Stimulated activated CD8-positive, alpha-beta memory T cell treated with anti-CD3 and anti-CD28 coated beads, Interleukin-7, amount 100 ng/mL, for 1 hour (primary cell): ENCODE measurements at places on chromosomes 16 and 17.
A peak's percentile ranks its signal among the peaks of the same experiment; 100 is the strongest.

DNA sequence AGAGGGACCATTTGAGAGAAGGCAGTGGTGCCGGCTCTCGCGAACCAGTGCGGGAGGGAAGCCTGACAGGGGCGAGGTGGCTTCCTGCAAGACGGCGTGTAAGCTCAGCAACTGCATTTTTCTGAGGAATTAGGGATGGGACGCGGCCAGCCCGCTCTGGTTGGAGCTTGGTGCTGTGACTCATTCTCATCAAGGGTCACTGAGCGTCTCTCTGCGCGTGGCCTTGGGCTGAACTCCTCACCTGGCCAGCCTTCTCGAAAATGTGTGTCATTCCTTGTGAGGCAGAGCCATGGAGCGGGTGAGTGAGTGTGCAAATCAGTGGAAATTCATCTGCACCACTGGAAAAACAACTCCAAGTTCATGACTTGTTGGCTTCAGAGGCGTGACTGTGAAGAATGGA lies 52.8 kb downstream of the NTN1 start:
- no peak for DNase-seq

DNA sequence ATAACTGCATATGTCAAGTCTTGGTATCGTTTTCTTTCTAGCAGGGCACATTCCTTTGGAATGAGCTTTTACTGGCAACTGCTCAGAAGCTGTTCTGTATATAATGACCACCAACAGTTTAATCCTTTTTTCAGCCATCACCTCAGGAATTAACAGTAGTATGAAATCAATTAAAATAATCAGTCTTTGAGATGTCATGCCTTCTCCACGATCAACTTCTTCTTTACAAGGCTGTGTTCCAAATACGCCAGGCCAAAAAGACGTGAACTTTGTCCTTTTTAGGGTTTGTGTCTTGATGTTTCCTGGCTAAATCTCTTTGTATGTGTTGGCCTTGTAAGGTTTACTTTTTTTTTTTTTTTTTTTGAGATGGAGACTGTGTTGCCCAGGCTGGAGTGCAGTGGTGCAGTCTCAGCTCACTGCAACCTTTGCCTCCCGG lies 54.9 kb downstream of the ABCC1 start:
- no peak for DNase-seq

DNA sequence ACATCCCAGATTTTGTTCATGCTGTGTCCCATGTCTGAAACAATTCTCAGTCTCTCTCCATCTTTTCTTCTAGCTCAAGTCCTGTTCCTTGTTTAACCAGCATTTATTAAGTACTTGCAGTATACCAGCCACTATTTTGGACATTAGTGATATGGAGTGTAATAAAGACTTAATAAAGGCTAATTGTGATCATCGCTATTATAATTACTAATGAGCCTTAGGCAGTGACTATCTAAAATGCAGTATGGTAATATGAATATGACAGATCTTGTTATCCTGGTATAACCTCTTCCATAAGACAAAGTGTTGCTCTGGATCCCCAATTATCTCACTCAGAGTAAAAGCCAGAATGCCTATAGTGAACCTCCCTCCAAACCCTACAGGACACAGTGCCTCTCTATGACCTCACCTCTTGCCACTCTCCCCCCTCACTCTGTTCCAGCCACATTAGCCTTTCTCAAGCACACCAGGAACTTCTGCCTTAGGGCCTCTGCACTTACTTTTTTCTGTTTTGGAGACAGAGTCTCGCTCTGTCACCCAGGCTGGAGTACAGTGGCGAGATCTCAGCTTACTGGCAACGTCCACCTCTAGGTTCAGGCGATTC lies 1.8 kb upstream of the FLOT2 start:
- DNase-seq: no peak

DNA sequence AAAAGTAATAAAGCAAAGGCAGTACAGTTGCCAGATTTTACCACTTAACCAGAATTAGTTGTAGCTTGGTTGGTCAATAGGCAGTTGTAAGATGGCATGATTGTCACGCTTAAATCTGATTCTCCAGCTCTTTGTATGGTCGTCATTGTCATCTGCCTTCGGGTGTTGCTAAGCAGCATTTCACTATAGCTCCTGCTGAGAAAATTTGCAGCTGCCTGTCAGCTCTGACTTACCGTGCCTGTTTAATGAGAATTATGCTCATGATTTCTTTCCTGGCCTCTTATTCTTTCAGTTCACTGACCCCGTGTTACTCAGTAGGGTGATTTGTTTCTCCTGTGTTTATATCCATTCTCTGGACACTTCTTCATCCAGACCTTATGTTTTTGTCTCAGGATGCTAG lies 66.7 kb downstream of the TANGO6 start:
- no peak for DNase-seq

GRCh38 chr16:5336941-5337340 lies 239.3 kb upstream of the EEF2KMT start:
- no peak for DNase-seq

- DNase-seq: no peak
Observed at GRCh38 chr17:6413065-6413464, 21.9 kb downstream of the AIPL1 start.

GRCh38 chr17:64178011-64178825 lies 48.3 kb upstream of the ERN1 start:
- DNase-seq: no peak

- peak; percentile 48 for DNase-seq
Observed at GRCh38 chr16:22297871-22298733, 893 bp downstream of the POLR3E start.

DNA sequence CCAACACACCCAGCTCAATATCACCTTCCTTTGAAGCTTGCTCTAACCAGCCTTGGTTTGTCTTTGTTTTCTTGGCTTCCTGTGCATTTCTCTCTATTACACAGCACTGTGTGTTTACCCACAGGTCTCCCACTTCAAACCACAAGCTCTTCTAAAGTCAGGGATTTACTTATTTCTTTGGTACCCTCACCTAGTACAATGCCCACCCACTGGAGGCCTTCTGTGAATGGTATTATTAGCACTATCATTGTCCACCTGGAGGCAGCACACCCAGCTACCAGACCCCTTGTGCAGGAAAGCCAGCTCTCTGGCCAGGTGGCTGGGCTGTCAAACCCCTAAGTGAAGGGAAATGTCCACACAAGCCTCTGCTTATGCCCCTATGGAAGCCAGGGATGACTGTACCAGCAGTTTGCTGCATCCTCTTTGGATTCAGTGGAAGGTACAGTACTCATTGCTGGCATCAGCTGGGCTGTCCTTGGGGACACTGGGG lies 9.4 kb upstream of the TOP2A start:
- no peak for DNase-seq

GRCh38 chr16:88688013-88688778 lies 1.9 kb upstream of the SNAI3 start:
- no peak for DNase-seq

DNA sequence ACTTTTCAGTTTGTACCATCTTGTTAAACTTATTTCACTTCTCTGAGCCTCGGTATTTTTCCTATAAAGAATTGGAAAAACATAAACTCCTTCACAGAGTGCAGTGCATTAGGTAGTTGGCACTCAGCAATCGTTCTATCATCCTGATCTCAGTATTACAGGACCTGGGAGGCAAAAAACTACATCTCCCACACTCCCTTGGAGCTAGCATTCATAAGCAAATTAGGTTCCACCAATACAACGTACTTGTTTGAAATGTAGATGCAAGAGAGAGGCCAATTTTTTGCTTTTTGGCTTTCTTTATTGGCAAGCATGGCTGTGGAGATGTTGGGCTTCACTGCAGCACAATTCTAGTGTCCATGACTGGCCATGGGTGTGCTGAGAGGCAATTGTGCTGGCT lies 285.2 kb downstream of the CA10 start:
- no peak for DNase-seq

GRCh38 chr16:57475711-57476339 lies 10.5 kb downstream of the DOK4 start:
- peak; percentile 26 for DNase-seq

DNA sequence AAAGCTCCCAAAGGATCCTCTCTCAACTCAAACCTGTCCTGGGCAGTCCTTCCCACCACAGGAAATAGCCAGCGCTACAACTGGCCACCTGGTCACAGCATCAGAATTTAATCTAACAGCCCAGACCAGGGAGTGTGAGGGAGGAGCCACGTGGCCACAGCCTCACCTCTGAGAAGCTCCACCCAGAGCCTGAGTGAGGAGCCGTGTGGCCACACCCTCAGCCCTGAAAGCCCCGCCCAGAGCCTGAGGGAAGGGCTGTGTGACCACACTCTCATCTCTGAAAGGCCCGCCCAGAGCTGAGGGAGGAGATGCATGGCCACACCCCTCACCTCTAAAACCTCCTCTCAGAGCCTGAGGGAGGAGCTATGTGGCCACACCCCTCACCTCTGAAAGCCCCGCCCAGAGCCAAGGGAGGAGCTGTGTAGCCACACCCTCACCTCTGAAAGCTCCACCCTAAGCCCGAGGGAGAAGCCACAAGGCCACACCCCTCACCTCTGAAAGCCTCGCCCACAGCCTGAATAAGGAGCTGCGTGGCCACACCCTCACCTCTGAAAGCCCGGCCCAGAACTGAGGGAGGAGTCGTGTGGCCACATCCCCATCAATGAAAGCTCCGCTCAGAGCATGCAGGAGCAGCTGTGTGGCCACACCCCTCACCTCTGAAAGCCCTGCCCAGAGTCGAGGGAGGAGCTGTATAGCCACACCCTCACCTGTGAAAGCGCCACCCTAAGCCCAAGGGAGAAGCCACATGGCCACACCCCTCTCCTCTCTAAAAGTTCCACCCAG lies 28.6 kb downstream of the SLC38A8 start:
- peak; percentile 10 for DNase-seq

GRCh38 chr16:17830651-17831050 lies 359.9 kb upstream of the XYLT1 start:
- no peak for DNase-seq

- DNase-seq: no peak
Observed at GRCh38 chr16:11091021-11091785, 146.8 kb downstream of the CLEC16A start.

GRCh38 chr16:2744711-2745110 lies 7.7 kb upstream of the SRRM2 start:
- no peak for DNase-seq

DNA sequence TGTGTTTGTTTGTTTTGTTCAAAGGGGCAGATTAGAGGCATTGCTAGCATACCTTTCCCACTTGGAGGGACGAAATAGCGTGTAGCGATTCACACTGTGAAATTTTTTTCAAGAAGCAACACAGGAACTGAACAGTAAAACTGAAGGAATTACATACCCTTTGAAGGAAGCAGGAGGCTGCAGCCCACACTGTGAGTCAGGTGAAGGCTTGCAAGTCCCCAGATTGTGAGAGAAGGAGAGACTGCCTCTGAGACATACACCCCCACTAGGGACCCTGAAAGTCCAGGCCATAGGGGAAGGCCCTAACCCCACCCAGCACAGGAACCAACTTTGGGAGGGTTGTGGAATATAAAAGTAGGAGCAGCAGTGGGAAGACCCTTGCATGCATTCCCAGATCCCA lies 69.6 kb upstream of the HS3ST3A1 start:
- DNase-seq: no peak

DNA sequence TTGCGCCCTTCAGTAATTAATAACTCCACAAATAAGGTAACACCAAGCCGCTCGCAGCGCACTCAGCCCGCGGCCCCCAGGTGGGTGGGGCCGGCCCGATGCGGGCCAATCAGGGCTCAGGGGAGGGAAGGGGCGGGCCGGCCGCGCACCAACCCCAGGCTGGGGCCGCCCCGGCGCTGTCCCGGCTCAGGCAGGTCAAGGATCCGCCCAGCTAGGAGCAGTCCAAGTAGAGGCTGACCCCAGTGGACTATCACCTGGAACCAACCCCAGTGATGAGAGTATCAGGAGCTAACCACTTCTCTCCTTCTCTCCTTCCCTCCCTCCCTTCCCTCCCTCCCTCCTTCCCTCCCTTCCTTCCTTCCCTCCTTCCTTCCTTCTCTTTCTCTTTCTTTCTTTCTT lies 110.8 kb downstream of the C16orf78 start:
- DNase-seq: no peak

- no peak for DNase-seq
Observed at GRCh38 chr17:21524211-21524591, 148.0 kb downstream of the KCNJ12 start.

- no peak for DNase-seq
Observed at GRCh38 chr17:77833769-77834168, 124.7 kb upstream of the TNRC6C start.

DNA sequence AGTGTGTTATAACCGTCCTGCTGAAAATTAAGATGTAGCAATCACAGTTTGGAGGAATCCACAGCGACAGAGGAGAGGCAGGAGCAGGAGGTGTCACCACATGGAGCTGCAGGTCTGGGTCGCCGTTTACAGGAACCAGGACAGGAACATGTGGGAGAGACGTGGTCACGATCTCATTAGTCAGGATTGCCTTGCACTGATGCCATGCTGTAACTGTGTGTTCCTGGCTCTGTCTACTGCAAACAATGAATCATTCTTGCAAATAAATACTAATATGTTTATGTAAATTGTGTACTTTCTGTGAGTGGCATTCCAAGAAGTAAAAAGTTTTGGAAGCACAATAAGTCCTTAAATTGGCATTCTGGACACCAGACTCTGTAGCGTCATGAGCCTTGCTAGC lies 271.8 kb downstream of the CPPED1 start:
- no peak for DNase-seq

DNA sequence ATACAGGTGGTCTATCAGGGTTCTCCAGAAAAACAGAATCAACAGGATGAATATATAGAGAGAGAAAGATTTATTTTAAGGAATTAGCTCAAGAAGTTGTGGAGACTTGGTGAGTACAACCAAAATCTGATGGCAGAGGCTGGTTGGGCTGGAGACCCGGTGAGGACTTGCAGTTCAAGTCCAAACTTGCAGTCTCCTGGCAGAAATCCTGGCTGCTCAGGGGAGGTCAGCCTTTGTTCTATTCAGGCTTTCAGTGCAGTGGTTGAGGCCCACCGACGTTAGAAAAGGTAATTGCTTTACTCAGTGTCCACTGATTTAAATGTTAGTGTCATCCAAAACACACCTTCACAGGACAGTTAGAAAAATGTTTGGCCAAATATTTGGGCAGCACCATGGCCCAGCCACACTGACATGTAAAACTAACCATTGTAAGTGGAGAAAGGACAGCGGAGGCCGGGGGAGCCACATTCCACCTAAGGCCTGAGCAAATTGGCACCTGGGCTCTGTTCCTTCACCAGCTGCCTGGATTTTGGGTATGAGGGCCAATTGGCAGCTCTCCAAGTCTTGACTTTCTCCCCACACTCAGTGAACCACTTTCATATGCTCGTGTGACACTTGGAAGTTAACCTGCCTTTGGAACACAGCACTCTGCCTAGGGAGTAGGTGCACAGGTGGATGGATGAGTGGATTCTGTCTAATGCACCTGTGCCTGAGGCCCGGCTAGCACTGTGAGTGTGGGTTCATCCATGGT lies 54.7 kb downstream of the CACNG5 start:
- no peak for DNase-seq

- no peak for DNase-seq
Observed at GRCh38 chr17:73625991-73626673, 18.1 kb downstream of the SDK2 start.
